ENCODE measurements at places on chromosomes 3 and 15. TPM values are rescaled to one million over a fixed set of nuclear protein-coding genes. Genes with fewer than 3 reads are reported as not detected.

DNA sequence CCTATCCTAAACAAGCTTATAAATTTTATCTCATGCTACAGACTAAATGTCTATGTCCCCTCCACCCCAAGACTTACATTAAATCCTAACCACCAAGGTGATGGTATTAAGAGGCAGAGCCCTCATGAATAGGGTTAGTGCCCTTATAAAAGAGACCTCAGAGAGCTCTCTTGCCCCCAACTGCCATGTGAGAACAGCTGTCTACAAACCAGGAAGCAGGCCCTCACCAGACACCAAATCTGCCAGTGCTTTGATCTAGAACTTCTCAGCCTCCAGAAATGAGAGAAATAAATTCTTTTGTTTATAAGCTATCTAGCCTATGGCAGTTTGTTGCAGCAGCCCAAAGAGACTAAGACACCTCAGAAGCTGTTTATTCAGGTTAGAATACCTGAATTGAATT is 58.5 kb downstream of the TP53BP1 start:
- no peak for DNase-seq
- H3K4me3 ChIP-seq = no peak overlapping the region
- no peaks in the 10 kb centered on the region for H3K27me3 ChIP-seq
- peaks cover 14% of the 10 kb centered on the region for H3K36me3 ChIP-seq
- H3K4me1 ChIP-seq = no peaks in the 10 kb centered on the region

DNA sequence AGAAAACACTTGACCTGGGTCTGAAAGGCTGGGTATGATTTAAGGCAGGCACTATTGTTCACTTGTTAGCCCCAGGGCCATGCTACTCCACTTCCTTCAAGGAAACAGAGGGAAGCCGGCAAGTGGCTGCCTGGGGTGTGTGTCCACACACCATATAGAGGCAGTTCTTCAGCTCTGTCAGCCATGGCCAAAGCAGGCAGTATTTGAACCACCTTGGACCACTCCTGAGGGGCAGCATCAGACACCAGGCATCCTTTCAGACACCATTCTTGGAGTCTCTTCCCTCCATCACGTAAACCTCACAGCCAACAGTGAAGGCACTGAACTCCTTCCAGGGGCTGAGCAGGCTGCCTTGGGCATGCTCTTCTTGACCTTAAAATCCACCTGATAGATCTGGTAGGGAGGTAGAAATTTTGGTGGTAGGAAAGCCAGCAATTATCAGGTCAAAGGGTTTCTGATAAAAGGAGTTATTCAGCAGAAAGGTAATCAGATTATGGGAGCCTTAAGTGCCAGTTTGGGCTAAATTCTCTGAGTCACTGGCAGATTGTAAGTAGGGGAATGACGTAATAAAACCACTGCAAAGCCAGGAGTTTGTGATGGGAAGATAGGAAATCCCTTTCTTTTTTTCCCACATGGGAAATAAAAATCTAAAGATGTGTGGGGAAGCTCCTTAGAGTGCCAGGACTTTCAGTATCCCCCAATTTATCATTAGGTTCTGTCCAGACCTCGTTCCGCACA is 20.2 kb downstream of the TGFBR2 start:
- H3K36me3 ChIP-seq = no peaks in the 10 kb centered on the region
- no peaks in the 10 kb centered on the region for H3K27me3 ChIP-seq
- H3K4me1 ChIP-seq = peaks cover 100% of the 10 kb centered on the region
- H3K4me3 ChIP-seq = peak overlapping the region; percentile 6

DNA sequence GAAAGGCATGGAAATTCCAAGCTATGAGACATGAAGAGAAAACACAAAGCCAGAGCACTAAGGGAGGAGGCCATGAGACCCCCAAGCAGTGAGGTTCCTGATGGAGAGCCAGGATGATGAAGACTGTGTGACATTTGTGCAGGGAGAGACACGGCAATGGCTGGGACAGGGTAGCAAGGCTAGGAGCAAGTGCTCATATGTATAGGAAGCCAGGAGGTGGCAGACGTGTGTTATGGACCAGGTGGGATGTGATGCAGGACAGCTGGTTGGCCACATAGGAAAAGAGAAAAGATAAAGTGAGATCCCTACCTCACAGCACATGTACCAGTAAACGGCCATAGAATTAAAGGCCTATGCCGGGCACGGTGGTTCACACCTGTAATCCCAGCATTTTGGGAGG is 112.7 kb downstream of the APBA2 start:
- DNase-seq = no peak
- H3K27me3 ChIP-seq = no peaks in the 10 kb centered on the region
- H3K36me3 ChIP-seq = no peaks in the 10 kb centered on the region
- H3K4me1 ChIP-seq = no peaks in the 10 kb centered on the region
- no peak overlapping the region for H3K4me3 ChIP-seq
- H3K27ac ChIP-seq = no peak overlapping the region

DNA sequence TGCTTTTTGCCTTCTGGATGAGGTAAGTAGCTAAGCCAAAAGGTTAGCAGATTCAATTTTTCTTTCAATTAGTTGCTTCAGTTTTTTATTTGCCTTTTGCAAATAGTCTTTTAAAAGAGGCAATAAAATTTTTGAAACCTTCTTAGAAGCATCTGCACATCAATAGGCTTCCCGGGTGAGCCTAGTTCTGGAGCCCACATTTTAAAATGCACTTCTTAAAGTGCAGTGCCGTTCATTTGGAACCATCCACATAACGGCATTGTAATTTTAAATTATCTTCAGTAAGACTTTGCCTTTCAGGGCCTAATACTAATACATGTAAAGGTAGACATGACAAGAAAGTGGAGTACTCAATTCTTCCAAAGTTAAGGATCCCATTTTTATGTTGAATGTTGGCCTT is 269.2 kb downstream of the THSD4 start:
- H3K4me1 ChIP-seq = peaks cover 7% of the 10 kb centered on the region
- no peak overlapping the region for H3K27ac ChIP-seq
- no peak for DNase-seq
- H3K27me3 ChIP-seq = no peaks in the 10 kb centered on the region
- no peaks in the 10 kb centered on the region for H3K36me3 ChIP-seq

GRCh38 chr3:118736107-118736506 is 298.5 kb downstream of the IGSF11 start:
- no peaks in the 10 kb centered on the region for H3K27me3 ChIP-seq
- no peak overlapping the region for H3K4me3 ChIP-seq
- H3K4me1 ChIP-seq = no peaks in the 10 kb centered on the region
- 0 out of 2 replicates have a peak, but pooled peaks cover 5% of the 10 kb centered on the region for H3K36me3 ChIP-seq

DNA sequence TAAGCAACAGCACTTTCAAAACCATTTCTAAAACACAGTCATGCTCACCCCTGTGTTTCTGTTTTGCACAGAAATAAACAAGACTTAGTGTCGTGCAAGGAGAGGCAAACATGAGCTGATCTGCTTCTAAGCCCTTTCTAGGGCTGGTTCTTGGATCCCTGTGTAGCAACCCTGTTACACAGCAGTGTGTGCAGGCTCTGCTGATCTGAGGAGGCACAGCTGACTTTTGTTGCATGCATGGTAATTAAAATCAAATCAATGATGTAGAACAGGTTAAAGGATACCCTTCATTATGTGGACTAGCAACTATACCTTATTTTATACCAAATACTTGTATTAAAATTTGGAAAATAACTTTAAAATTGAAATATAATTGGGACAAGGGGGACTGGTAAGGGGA is 234.8 kb downstream of the PDZRN3 start:
- DNase-seq = no peak
- H3K4me1 ChIP-seq = no peaks in the 10 kb centered on the region
- H3K27me3 ChIP-seq = peaks cover 25% of the 10 kb centered on the region
- H3K36me3 ChIP-seq = no peaks in the 10 kb centered on the region
- H3K27ac ChIP-seq = no peak overlapping the region
- H3K4me3 ChIP-seq = no peak overlapping the region

- no peaks in the 10 kb centered on the region for H3K36me3 ChIP-seq
- no peak for DNase-seq
- no peaks in the 10 kb centered on the region for H3K4me1 ChIP-seq
- H3K4me3 ChIP-seq = no peak overlapping the region
These were observed 101.2 kb downstream of the CORO2B start for GRCh38 chr15:68679961-68680371.

DNA sequence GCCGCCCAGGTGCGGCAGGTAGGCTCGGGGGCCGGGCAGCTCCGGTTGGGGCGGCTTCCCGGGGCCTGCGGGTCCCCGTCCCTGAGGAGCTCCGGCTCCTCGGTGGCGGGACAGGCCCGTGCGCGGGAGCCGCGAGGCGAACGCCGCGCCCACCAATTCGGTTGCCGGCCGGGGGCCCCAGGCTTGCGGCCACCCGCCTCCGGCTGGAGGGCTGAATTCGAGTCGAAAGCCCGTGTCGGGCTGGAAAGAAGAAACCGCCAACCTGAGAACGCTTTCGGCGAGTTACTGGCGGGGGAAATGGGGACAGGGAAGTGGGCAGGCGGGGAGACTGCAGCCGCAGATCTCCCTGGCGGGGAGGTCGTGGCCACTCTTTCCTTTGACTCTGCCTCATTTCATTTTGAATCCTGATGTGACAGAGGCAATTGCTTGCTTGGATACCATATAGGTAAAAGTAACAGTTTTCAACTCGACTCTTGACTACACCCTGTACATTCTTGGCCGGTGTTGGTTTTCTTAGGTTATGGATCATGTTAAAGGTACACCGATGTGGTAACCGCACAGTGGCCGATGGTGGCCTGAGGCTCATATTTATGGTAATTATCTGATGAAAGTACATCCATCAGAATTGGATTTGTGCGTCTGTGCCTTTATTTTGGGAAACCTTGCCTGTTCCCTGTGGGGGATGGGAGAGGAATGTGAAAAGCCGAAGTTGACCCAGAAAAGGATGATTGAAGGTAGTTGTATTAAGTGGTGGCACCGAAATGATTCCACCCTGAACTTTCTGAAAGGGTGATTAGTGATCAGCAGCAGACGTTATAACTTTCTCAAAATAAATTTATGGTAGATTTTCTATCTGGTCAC is 1.7 kb downstream of the B3GNT5 start:
- H3K4me3 ChIP-seq = peak overlapping the region; percentile 92
- peak overlapping the region; percentile 73 for H3K27ac ChIP-seq
- H3K36me3 ChIP-seq = no peaks in the 10 kb centered on the region
- H3K4me1 ChIP-seq = peaks cover 9% of the 10 kb centered on the region
- no peak for DNase-seq
- H3K27me3 ChIP-seq = no peaks in the 10 kb centered on the region

DNA sequence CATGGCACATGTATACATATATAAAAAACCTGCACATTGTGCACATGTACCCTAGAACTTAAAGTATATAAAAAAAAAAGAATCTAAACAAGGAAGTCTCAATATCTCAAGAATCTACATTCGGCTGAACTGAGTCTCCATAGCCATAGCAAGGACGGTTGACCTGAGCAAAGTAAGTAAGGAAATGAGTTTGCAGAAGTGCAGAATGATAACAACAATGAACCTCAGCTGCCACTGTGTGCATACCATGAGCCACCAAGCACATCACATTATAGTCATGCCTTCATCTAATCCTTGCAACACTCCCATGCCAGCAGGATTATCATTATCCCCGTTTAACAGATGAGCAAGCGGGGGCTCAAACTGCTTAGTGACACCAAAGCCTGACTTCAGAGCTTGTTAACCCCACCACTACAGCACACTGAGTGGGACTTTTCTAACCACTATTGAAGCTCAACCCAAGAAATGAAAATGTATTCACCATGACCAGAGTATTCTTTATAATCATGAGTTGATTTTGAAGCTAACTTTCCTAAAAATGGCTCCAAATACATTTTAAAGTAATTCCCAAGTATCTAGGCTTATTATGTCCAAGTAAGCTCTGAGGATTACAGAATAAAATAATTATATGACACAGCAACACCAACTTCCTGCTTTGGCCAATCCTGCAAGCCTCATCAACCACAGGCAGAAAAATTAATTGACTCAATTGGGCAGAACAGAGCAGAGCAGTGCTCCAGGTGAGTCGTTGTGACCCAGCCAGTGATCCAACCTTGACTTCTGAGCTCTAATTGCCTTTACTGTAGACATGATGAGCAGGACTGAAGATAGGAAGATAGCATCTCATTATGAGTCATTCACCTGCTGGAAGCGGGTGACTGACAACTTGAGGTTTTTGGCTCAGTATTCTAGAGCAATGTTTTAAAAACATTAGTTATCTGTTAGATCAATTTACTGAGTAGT is 47.3 kb upstream of the IL12A start:
- no peaks in the 10 kb centered on the region for H3K4me1 ChIP-seq
- no peak overlapping the region for H3K27ac ChIP-seq
- no peak overlapping the region for H3K4me3 ChIP-seq
- no peaks in the 10 kb centered on the region for H3K36me3 ChIP-seq
- no peak for DNase-seq

GRCh38 chr3:30649572-30650318 is 43.3 kb downstream of the TGFBR2 start:
- H3K4me1 ChIP-seq = peaks cover 16% of the 10 kb centered on the region
- H3K36me3 ChIP-seq = peaks cover 84% of the 10 kb centered on the region
- no peak overlapping the region for H3K27ac ChIP-seq
- no peak overlapping the region for H3K4me3 ChIP-seq
- no peak for DNase-seq

Gene FANCD2OS
- total RNA-seq = not detected

Gene LHFPL4
- total RNA-seq = not detected

Gene TPRG1
- 2.8 TPM for total RNA-seq

Gene VIPR1
- total RNA-seq = 9.6 TPM

Gene DAZL
- not detected for total RNA-seq

Data from HCT116 (cell line).